ENCODE measurements at places on chromosomes 6 and 20.

DNA sequence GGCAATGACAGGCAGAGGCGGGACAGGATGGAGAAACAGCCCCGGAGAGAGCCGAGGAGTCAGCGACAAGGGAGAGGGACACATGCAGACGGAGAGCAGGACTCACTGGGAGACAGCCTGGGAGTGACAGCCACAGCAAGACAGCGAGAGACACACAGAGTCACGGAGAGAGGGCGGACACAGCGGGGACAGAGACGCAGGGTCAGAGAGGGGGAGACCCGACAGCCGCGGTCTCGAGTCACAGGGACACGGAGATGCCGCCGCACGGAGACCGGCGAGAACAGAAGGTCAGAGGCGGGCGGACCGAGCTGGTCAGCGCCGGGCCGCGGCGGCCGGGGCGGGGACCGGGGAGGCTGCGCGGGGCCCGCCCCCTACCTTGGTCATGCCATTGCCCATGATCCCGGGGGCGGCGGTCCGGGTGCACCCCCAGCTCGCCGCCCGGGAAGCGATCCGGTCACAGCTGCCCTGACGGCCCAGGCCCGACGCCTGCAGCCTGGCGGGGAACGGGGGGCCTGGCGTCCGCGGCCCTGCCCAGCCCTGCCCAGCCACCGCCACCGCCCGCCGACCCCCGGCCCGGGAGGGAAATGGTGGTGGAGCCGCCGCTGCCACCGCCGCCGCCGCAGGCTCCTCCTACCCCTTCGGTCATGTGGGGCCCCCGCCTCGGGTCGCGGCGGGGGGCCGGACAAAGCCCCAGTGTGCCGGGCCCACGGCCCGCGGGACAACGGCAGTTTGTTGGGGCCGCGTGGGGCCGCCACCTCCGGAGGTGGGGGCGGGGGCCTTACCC lies at the start of the genes DUSP15 and TTLL9:
Gene DUSP15, minus strand, starts transcription at position 586 of the 784 bp plus-strand sequence. Its CDS starts 190 bp downstream, at position 396.
Gene TTLL9, plus strand, starts transcription at position 693 of the 784 bp plus-strand sequence. CDS start 493 bp downstream, outside the sequence.
- DNase-seq: no peak

GRCh38 chr6:2982426-2983117 lies 11.2 kb upstream of the SERPINB6 start:
- DNase-seq: peak; percentile 56

GRCh38 chr20:8360035-8360434 lies 228.0 kb downstream of the PLCB1 start:
- no peak for DNase-seq

DNA sequence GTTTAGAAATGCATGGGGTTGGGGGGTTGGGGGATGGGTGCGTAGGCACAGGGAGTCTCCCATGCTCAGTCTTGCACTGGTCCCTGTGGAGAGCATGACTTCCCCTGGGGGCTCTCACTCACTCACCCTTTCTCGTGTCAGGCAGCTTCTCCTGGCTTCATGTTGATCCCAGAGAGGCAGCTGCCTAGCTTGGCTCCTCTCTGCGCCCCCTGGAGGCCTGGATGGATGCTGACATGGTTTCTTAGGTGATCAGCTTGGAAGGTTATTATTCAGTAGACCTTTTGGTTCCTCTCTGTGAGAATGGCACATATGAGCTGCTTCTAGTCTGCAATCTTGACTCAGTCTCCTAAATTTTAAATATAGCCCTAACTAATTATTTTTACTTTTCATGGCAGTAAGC lies 109.3 kb upstream of the FAM83B start:
- no peak for DNase-seq

DNA sequence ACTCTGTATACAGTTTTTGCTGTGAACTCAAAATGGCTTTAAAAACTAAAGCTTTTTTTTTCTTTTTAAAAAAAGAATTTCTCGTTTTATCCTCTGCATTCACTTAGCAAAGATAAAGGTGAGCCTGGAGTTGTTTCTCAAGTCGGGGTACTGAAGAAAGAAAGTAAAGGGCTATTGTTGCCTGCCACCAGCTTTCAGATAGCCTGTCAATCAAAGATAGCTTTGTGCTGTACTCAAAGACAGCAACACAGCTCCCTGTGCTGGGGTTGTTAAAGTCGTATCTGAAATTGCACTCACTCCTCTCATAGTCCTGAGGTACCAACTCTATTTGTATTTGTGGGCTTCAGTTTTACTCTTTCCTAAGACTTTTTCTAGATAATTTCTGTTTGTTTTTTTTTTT lies 710.1 kb upstream of the ID4 start:
- no peak for DNase-seq

GRCh38 chr6:47235964-47236760 lies 73.5 kb downstream of the TNFRSF21 start:
- DNase-seq: no peak

GRCh38 chr6:160277546-160277945 lies 18.9 kb upstream of the SLC22A2 start:
- no peak for DNase-seq

- DNase-seq: no peak
Observed at GRCh38 chr6:129485746-129486145, 224.2 kb downstream of the ARHGAP18 start.

DNA sequence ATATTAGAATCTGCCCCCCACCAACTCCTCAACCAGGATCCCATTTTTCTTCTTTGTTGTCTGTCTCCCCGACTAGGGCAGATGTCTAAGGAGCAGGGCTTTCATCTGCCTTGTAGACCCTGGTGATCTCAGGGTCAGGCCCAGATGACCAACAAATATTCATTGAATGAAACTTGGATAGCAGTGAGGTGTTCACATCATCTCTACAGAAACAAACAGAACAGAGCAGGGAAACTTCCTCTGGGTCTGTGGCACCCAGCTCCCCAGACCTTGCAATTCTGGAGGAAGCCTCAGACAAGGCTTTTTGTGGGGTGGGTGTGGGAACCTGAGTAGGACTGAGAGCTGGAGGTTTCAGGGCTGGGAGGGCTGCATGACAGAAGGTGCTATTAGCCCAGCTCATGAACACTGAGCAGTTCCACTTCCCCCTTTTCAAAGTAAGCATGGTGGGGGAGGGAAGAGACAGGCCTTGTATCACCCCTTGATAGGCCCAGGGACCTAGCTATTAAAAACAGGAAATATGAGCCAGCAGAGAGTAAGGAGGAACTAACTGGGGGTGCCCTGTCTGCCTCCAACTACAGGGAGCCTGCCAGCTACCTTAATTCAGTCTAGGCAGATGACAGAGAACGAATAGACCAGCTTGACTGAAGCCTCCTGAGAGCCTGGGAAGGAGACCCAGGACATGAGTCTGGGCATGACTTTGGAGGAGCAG lies 37.3 kb upstream of the TOP1 start:
- DNase-seq: no peak

GRCh38 chr20:62696434-62696957 lies 12.1 kb upstream of the NTSR1 start:
- DNase-seq: no peak

GRCh38 chr6:121984956-121985355 lies 414.5 kb upstream of the HSF2 start:
- no peak for DNase-seq

- DNase-seq: no peak
Observed at GRCh38 chr6:127956956-127957355, 56.1 kb upstream of the THEMIS start.

DNA sequence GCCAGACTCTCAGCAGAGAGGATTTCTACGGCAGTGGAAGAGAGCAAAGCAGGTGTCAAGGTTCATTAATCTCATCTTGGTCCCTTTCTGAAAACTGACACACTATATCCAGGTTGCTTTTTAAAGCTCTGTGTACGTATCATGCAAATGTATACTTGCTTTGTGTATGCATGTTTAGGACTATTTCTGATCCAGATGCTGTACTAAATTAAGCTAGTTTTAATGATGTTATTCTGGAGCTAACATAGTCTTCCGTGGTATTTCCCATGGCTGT lies 59.2 kb upstream of the SNX9 start:
- DNase-seq: no peak

DNA sequence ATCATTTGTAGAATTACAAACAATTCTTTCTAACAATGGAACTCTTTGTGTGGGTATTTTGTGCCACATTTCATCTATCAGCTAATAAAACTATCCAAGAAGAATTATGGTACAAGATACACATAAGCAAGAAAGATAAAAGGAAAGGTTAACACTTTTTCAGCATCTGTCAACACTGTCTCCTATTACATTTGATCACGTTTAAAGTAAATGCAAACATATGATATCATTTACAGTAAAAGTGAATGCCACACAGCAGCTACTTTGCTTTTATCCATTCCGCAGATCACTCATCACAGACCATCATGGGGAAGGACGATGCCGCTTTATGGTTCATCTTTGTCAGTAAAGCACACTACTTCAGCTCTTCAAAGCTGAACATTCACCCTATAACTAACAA lies 456.4 kb upstream of the MANEA start:
- DNase-seq: no peak

Measured in PC-3 (cell line).